ENCODE measurements at places on chromosomes 1 and 21.

DNA sequence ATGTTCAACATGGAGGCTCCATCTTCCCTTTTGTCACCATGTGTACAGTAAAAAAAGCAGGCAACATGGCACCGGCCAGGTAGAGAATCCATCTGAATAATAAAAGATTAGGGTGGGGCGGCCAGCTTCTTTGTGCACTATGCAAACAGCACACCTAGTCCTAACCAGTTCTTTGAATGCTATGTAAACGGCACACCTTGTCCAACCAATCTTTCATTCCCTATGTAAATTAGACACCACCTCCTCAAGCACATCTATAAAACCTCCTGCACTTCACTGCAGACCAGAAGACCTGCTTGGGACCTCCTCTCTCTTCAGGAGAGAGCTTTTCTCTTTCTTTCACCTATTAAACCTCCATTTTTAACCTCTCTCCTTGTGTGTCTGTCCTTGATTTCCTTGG lies 28.2 kb downstream of the TFB2M start:
- DNase-seq: no peak

DNA sequence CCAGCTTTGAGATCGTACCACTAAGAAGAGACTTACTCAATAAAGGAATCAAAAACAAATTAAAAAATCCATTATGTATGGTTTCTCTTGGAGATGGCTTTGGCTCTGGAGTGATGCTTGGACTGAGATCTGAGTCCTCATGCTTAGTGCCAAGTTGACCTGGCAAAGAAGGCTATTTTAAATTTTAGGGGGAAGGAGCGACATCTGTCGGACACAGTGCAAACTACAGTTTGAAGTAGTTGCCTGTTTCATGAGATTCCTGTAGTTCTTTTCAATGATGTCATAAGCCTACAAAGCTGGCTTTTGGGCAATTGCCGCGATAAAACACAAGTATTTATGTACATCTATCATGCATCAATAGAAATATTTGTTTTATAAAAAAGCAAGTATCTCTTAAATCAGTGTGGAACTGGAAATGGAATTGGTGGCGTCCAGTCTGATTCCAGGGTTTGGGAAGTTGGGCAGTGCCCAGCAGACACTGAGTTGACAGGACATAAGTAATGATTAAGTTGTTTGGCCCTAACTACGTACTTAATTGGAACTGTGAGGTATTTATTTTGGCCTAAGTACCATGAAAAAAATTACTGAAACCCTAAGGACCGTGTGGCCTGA lies 50.0 kb downstream of the TBCE start:
- peak; percentile 77 for DNase-seq

DNA sequence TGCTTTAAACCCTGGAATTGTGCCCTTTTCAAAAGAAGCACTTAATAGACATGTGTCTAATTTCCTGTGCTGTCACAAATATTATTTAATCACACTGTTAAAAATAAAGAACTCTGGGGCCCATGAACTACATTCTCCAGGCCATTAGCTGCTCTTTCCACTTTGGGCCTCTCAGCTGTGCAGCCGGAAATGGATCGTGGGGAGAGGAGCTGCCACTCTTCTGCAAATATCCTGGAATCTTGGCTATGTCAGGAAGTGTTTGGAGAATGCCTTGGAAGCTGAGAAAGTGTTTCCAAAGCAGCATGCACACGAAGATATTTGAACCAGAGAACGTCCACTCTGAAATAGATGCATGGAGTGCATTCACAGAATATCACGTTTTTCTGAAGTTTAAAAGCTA lies 27.5 kb upstream of the VPS26C start:
- no peak for DNase-seq

GRCh38 chr1:159828581-159829272 lies 2.1 kb downstream of the SLAMF8 start:
- no peak for DNase-seq

- no peak for DNase-seq
Measured at GRCh38 chr1:56074007-56074651, 505.2 kb downstream of the PLPP3 start.

DNA sequence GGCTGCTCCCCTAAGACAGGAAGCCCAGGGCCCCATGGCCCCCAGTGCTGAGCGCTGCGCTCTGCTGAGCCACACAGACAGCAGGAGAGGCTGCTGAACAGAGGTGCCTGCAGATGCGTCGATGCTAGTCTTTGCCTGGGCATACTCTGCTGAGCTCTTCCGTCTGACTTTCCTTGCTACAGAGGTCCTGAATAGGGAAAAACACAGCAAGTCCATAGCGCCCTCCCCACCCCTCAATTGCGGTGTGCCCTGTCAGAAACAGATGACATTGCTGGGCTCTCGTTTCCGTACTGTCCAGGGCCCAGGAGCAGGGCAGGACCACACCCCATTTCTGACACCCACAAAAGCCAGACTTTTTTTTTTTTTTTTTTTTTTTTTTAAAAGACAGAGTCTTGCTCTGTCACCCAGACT lies 252.5 kb downstream of the SDCCAG8 start:
- DNase-seq: no peak

DNA sequence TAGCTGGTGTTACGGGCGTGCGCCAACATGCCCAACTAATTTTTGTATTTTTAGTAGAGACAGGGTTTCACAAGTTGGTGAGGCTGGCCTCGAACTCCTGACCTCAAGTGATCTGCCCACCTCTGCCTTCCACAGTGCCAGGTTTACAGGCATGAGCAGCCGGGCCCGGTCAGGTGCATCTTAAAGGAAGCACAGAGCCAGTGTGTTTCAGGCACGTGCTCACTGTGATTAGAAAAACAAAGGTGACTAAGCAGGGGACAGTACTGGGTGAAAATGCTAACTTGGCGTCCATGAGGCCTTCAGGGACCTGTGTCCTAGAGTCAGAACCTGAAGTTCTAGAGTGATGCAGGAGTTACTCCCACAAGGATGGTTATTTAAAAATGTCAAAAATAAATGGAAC lies 60.0 kb upstream of the GJA8 start:
- peak; percentile 31 for DNase-seq

- peak; percentile 79 for DNase-seq
Measured at GRCh38 chr1:164748253-164748899, 189.4 kb downstream of the PBX1 start.

GRCh38 chr1:53153752-53154151 lies 11.3 kb upstream of the SLC1A7 start:
- no peak for DNase-seq

DNA sequence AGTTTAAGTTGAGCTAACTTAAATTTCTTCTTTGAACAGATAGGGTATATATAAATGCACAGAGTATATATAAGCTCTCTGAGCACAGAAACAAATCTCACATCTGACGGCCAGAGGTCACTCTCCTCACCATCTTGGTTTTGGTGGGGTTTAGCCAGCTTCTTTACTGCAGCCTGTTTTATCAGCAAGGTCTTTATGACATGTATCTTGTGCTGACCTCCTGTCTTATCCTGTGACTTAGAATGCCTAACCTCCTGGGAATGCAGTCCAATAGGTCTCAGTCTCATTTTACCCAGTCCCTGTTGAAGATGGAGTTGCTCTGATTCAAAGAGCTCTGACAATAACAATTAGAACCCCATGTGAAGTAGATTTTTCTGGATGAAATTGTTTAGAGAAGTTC lies 1.6 kb upstream of the MOV10 start:
- DNase-seq: no peak

GRCh38 chr1:68254667-68255226 lies 22.4 kb upstream of the WLS start:
- DNase-seq: no peak

GRCh38 chr1:83800066-83800465 lies 198.9 kb downstream of the TTLL7 start:
- no peak for DNase-seq

DNA sequence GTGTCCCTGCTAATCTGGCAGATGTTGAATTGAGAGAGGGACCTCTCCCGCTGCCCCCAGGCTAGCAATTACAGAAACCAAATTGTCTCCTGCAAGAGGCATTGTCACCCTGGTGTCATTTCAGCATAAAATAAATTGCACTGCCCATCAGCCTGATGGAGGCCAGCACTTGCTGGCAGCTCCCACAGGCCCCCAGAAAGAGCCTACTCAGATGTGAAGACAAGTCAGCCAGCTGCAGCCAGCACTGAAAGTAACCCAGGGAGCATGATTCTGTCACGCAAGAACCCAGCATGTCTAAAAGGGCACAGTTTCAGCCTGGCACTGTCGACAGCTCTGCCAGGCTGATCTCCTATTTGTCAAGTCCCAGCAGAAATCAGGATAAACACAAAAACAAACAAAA lies 110.3 kb upstream of the CTTNBP2NL start:
- DNase-seq: no peak

DNA sequence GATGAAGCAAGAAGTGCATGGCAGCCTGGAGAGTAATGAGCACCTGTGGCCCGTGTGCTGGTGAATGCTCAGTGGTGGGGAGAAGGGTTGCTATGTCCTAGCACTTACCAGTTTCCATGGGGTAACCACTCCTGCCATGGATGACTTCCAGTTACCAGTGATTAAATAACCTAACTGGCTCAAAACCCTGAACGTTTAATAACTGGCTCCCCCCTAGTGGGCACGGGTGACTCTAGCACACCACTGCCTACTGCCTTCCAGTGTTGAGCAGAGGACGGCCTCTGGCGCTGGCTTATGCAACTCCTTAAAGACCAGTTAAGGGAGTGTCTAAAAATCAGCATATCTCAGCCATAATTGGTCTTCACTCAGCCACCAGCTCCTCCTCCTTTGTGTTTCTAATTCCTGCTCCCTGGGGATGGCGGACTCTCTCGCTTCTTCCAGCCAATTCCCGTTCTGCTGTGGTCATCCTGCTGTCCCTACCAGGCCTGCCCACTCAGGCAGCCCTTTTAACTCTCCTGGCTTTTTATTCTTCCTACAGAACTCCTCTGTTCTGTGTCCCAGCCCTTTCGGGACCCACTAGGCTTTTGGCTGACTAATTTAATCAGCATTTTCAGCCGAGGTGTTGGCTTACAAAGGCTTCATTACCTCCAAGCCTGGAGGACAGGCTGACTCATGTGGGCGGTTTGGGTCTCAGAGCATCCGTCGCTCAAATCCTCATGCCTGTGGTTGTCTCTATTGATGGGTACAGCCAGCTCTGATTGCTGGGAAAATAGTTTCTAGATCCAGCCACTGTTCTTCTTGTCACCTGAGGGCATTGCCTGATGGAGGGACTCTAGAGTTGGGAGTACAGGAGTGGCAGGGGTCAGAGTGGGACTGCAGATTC lies 332.4 kb downstream of the CAMTA1 start:
- peak; percentile 94 for DNase-seq

GRCh38 chr1:181704546-181704945 lies 221.2 kb downstream of the CACNA1E start:
- DNase-seq: peak; percentile 28

GRCh38 chr1:175155936-175156335 lies 36.6 kb downstream of the KIAA0040 start:
- no peak for DNase-seq

DNA sequence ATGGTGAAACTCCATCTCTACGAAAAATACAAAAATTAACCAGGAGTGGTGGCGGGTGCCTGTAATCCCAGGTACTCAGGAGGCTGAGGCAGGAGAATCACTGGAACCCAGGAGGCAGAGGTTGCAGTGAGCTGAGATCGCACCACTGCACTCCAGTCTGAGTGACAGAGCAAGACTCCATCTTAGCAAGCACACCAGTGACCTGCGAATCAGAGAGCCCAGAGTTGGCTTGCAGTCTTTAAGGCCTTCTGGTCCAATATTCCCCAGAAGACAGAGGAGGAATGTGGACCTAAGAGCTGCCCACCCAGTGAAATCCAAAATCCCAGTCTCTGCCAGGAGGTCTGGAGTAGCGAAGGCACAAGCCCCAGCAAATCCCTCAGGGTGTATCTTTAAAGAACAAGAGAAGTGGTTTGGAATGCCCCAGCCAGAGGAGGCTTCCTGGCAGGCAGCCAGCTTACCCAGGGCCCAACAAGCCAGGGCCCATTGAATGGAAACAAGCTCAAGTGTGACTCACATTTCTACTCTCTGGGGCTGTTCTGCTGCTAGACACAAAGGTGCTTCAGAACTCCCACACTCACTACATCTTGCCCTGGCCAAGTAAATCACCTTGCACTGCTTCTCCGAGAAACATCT lies 23.9 kb downstream of the GPR161 start:
- DNase-seq: peak; percentile 89

- DNase-seq: peak; percentile 80
Measured at GRCh38 chr1:108503062-108503733, 53.1 kb downstream of the NBPF6 start.

GRCh38 chr1:45755697-45756096 lies 5.2 kb upstream of the IPP start:
- no peak for DNase-seq

GRCh38 chr1:15928971-15929965 lies 46.6 kb downstream of the ZBTB17 start:
- DNase-seq: no peak

GRCh38 chr1:54653036-54653435 lies 11.4 kb downstream of the MROH7 start:
- no peak for DNase-seq

DNA sequence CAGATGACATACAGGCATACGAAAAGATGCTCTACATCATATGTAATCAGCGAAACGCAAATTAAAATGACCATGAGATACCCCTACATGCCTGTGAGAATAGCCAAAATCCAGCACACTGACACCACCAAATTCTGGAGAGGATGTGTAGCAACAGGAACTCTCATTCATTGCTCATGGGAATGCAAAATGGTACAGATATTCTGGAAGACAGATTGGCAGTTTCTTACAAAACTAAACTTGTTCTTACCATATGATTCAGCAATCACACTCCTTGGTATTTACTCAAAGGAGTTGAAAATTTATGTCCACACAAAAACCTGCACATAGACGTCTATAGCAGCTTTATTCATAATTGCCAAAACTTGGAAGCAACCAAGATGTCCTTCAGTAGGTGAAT lies 52.6 kb downstream of the TM2D1 start:
- no peak for DNase-seq

DNA sequence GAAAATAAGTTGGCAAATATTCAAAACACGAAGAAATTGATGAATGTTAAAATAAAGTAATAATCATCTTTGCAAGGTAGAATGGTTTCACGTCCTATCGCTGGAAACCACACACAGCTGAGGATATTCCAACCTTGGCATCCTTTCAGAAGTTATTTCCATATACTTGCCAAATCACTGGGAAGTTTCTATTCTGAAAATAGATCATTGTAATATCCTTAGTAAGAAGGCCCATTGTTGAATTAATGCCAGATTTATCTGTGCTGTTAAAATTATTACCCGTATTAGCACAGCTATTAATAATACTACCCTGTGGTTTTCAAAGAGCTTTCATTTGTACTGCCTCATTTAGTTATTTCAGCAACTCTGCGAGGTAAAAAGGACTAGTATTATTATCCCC lies 81.1 kb downstream of the OLFM3 start:
- no peak for DNase-seq

Measured in kidney tubule cell (primary cell).